ENCODE measurements at places on chromosomes 16 and 17.
A peak's percentile ranks its signal among the peaks of the same experiment; 100 is the strongest.

DNA sequence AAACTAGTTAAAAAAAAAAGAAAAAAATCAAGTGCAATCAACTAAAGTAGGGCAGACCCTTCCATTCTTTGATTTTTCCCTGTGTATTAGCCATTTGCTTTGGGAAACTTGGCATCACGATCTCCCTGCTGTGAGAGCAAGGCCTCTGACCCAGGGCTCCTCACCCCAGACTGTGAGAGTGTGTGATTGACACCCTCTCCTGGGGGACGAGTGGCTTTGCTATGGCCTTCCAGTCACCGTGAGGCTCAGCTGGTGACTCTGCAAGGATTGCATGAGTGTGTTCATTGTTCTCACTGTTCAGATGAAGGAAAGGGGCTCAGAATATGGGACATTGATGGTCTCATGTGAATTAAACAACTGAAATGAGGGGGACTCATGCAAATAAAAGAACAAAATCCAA, 69.0 kb upstream of the BCAR1 start:
- DNase-seq, result no peak

GRCh38 chr16:82980810-82981209, 354.0 kb downstream of the CDH13 start:
- DNase-seq, result no peak

DNA sequence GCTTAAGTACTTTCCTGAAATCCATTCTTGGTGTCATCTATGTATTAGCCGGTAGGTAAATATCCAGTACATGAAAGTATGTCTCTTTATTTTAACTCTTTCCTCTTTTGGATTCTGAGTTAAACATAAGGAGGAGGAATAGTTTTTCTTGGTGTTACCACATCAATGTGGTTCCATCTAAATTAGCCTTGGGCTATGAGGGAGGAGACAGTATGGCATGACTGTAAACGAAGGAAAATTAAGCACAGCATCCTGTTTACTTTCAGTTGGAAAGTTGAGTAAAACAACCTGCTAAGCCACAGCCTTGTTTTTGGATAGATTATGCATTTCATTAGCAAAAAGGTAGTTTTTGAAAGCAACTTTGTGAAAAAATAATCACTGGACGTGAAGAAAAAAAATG, 693.0 kb upstream of the SOX9 start:
- no peak for DNase-seq

- no peak for DNase-seq
Measured at GRCh38 chr16:89092013-89092412, 1.6 kb upstream of the ACSF3 start.

GRCh38 chr17:48198950-48199541, 91.5 kb downstream of the SNX11 start:
- DNase-seq, result no peak

- no peak for DNase-seq
Measured at GRCh38 chr17:79412886-79413390, 197.9 kb downstream of the RBFOX3 start.

DNA sequence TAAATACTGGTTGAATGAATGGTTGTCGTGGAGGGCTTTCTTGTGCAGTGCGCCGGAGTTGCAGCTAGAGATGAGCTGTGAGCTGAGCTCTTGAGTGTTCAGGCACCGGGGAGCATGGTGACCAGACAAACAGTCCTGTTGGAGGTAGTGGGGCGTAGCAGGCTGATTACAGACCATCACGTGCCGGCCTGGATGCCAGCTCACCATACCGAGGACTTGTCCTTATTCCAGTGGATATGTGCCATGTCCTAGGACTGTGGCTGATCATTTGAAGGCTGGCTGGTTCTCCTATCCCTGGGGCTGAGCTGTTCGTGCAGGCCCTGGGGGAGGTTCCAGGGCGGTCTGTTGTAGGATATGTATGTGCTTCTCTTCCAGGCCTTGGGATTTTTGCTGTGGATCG, 60.0 kb downstream of the ABCC1 start:
- no peak for DNase-seq

- DNase-seq, result no peak
Measured at GRCh38 chr16:19874851-19875546, 9.6 kb downstream of the GPRC5B start.

DNA sequence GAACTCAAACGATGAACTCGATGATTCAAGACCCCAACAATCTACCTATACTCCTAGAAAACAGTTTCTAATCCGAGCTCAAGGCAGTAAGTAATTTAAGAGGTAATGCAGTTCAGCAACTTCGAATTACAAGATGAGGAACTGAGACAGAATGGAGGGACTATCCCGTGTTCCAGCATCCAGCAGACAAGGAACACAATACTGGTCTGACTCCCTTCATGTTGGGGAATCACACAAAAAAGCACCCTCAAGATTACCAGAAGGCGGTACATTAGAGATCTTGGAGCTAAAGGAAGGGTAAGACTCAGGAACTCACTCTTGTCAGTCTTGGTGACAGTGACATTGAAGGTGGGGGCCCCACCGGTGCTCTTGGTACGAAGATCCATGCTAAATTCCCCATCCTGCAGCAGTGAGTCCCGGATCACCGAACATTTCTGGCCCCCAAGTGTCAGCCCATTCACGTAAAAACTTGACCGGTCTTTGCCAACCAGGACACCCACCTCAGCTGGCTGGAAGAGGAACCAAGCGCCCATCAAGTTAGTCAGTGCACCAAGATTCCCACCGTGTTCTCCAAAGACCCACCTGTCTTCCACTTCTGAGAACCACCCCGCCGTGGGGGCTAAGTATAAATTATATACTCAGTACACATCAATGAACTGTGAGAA, 1.9 kb downstream of the PFN1 start:
- DNase-seq, result no peak

- no peak for DNase-seq
Measured at GRCh38 chr17:79020631-79021301, 3.2 kb upstream of the C1QTNF1 start.

GRCh38 chr17:70332356-70333210, 163.3 kb downstream of the KCNJ2 start:
- no peak for DNase-seq

- DNase-seq, result no peak
Measured at GRCh38 chr16:48138543-48138942, 17.2 kb downstream of the ABCC12 start.

GRCh38 chr17:60888812-60889709, 211.4 kb downstream of the BCAS3 start:
- DNase-seq, result no peak

DNA sequence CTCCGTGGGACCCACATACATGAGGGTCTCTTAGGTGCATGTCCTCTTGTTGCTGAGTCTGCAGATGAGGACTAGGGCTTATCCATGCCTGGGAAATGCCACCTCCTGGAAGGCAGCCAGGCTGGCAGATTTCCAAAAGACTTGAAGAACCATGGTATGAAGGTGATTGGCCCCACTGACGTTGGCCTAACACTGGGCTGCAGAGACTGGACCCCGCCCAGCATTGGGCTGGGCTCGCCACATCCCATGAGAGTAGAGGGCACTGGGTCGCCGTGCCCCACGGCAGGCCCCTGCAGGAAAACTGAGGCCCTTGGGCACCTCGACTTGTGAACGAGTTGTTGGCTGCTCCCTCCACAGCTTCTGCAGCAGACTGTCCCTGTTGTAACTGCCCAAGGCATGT, 38.2 kb upstream of the IL21R start:
- DNase-seq, result no peak

GRCh38 chr17:75228305-75228704, 22.8 kb downstream of the NUP85 start:
- DNase-seq, result peak; percentile 12

DNA sequence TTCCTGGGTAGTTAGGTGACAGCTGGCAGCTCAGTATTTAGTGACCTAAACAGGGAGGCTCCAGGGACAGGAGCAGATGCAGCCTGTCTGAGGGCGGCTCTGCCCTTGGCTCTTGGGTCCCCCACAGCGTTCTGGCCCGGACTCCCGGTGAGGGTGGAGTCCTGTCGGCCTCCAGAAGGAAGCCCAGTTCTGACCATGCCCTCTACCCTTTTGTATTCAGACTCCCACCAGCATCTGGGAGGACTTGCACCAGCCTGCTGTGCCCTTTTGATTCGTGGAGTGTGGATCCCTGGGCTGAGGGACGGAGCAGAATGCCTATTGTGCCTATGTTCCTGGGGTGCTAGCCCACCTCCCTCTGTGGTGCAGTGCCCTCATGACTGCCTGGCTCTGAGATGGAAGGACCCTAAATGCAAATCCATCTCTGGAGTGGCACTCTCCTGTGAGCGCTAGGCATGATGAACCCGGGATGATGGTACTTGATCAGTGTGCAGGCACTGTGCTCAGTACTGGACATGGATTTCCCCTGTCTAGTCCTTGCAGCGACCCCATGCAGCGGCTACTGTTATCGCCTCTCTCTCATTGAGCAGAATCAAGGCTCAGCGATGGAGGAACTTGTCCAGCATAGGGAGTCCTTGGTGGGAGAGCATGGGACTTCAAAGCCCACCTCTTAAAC, 123.1 kb downstream of the SNX29 start:
- no peak for DNase-seq

- DNase-seq, result no peak
Measured at GRCh38 chr16:67190041-67190440, at the start of gene EXOC3L1. Gene EXOC3L1, minus strand, starts transcription at chr16:67190136. Its CDS starts 460 bp downstream, at chr16:67189676.

- DNase-seq, result peak; percentile 79
Measured at GRCh38 chr17:83125515-83126274, 46.3 kb downstream of the METRNL start.

DNA sequence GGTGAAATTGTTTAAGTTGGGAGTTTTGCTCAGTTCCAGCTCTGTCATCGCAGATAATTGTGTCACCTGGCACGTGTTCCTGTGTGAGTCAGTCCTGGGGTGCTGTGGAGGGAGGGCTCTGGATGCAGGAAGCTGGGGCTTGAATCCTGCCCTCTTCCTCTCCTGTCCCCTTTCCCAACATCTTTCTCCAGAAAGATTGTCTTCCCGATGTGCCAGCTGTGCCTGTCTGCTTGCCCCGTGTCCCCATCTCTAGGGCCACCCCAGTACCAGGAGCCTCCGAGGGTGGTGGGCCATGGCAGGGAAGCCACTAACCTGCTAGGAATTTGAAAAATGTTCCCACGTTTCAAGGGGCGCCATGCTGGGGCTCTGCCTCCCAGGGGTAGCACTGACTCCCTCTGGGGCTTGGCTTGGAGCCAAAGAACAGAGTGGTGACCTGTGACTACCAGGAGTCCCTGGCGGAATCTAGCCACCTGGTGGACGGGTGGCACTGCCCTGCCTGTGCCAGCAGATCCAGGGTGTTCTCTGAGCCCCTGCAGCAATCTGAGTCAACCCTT, 198.1 kb downstream of the ENGASE start:
- no peak for DNase-seq

DNA sequence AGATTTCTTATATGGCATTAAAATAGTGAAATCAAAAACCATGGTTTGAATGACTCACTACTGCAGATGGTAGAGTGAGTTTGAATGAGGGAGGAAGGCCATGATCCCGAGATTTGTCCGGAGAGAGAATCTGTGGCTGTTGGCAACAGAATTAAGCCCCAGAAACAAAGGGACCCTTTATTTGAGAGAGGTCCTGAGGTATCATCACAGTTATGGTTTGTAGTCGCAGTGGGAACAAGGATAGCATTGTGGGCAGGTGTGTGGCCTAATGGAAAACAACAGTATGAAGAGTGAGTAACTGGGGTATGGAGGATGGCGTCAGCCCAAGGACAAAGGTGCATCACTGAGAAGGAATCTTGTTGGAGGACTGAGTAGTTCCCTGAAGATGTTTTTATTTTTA, 8.5 kb upstream of the ZFP3 start:
- no peak for DNase-seq

DNA sequence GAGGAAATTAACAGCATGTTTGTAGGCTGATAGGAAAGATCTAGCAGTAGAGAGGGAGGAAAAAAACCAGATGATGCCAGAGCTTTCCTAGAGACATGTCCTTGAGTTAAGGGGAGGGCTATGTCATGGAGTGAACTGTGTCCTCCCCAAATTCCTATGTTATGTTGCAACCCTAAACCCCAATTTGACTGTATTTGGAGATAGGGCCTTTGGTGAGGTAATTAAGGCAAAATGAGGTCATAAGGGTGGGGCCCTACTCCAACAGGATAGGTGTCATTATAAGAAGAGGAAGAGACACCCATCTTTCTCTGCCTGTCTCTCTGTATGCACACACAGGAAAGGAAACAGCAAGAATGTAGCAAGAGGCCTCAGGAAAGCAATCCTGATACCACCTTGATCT, 195.3 kb upstream of the AXIN2 start:
- no peak for DNase-seq

DNA sequence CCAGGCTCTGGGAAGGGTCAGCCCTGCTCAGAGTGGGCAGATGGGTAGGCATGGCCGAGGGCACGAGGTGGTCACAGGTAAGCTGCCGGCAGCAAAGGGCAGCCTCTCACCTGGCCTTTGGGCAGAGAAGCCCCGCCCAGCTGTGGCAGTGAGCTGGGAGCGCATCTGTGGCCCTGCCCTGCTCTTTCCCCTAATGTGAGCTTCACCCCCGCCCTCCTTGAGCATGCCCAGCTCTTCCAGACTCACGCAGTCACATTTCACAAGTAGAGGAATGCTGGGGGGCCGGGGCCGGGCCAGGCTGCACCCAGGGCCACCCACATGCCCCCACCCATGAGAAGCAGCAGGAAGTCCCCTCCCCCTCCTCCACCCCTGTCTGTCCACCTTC, 40.7 kb upstream of the SLC38A10 start:
- DNase-seq, result no peak

DNA sequence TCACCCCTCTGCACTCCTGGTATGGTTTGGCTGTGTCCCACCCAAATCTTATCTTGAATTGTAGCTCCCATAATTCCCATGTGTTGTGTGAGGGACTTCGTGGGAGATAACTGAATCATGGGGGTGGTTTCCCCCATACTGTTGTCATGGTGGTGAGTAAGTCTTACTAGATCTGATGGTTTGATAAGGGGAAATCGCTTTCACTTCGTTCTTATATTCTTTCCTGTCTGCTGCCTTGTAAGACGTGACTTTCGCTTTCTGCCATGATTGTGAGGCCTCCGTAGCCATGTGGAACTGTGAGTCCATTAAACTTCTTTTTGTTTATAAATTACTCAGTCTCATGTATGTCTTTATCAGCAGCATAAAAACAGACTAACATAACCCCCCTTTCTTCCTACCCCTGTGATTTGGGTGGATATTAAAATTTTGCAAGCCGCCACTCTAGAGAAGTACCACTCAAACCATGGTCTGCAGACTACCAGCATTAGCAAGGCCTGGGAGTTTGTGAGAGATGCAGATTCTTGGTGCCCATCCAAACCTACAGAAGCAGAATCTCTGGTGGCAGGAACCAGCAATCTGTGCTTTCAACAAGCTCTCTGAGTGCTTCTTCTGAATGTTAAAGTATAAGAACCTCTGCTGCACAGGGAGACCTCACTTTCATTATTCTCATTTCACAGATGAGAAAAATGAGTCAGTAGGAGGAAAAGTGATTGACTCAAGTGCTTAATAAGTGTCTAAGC, 999.5 kb upstream of the EEF2KMT start:
- DNase-seq, result no peak

GRCh38 chr17:35991075-35991474, 4.5 kb upstream of the CCL14 start:
- DNase-seq, result no peak

DNA sequence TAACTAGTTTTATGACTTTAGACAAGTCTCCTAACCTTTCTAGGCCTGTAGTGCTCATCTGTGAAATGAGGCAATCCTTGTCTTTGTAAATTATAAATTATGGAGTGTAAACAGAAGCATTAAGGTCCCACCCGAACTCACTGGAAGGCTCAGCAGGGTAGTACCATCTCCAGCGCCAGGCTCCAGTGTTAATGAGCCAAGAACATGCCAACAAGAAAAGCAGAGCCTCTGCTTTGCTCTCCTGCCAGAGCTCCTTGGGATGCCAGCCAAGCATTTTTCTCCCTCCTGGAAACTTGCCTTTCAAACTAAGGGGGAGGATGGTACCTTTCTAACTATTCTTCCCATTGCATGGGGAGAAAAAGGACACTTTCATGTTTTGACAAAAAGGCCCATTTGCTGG, 14.9 kb downstream of the LIMD2 start:
- no peak for DNase-seq

- no peak for DNase-seq
Measured at GRCh38 chr16:11201498-11202259, 54.3 kb downstream of the SOCS1 start.

All from CD4-positive, alpha-beta T cell treated with Interleukin-4 for 1 hour (primary cell).